Fibroblast of skin of back (primary cell): ENCODE measurements at places on chromosomes 11 and 22.

DNA sequence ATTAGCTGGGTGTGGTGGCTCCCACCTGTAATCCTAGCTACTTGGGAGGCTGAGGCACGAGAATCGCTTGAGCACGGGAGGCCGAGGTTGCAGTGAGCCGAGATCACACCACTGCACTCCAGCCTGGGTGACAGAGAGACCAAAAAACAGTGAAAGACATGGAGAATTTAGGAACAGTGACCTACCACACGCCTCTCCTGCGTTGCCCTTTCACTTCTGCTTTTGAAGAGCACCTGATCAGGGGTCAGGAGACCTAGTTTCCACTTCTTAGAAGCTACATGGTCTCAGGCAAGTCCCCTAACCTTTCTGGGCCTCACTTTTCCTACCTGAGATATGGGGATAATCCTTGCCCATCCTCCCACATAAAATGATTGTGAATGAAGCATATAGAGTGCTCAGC, 12.2 kb downstream of the SLC35C1 start:
- no peak for DNase-seq

- no peak for DNase-seq
Observed at GRCh38 chr11:71527576-71528210, 626 bp downstream of the KRTAP5-7 start.

GRCh38 chr22:28239941-28240340, 320.9 kb upstream of the PITPNB start:
- DNase-seq, result no peak

DNA sequence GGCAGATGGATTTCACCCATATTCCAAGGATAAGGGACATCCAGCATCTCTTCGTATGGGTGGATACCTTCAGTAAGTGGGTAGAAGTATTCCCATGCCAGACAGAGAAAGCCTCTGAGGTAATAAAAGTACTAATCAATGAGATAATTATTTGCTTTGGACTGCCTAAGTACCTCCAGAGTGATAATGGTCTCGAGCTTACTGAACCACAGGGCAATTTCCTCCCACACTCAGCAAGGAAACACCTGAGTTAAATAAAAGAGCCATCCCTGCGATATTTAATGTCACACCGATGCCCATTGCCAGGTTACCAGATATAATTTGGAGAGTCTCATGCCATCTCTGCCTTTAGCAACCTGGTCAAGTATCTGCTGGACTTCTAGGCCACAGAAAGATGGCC, 70.6 kb upstream of the MPEG1 start:
- no peak for DNase-seq

- DNase-seq, result no peak
Observed at GRCh38 chr11:106853850-106854401, 164.3 kb downstream of the GUCY1A2 start.

DNA sequence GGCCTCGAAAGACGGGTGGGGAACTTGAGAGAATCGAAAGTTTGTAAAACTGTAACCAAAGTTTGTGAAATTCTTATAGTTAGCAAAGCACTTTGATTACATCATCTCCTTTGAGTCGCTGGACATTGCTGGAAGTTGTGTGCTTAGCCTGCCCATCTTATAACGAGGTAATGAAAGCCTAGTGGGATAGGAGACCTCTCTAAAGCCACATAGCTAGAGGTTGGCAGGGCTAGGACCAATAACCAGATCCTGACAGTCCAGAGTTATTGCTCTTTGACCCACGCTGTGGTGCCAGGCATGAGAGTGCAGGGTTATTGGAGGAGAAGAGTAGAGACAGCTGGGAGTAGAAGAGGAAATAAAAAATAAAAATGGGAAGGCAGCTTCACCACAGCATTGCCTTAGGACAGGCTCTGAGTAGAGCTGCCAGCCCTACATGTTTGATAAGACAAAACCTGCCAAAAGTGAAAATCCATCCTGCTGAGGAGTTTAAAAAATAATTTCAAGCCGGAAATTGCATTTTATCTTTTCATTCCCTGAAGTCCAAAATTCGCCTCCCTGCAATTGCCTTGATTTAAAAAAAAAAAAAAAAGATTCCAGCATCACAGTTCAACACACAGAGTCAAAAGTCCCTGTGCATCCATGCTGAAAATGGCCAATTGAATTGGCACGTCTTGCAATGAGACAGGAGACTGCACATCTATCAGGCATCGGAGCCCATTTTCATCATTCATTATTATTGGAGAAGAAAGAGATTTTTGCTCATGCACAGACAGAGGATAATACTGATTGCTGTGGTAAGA, 225.5 kb upstream of the POU2AF2 start:
- no peak for DNase-seq

DNA sequence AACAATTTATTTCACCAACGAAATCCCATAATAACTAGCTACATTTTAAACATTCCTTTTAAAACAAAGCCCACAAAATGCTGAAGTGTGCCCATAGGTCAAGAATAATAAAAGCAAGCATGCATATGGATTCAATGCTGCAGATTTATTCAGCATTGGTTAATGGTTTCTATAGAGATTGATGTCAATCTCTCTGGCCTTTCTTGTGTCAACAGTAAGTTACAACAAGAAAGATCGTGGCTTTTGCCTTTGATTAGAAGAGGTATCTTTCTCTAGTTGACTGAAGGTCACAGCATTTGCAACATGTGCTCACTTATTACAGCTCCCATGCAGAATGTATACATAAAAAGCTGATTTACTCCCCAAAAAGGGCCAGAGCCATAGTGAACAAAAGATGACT, 1.4 kb upstream of the SOX6 start:
- no peak for DNase-seq

DNA sequence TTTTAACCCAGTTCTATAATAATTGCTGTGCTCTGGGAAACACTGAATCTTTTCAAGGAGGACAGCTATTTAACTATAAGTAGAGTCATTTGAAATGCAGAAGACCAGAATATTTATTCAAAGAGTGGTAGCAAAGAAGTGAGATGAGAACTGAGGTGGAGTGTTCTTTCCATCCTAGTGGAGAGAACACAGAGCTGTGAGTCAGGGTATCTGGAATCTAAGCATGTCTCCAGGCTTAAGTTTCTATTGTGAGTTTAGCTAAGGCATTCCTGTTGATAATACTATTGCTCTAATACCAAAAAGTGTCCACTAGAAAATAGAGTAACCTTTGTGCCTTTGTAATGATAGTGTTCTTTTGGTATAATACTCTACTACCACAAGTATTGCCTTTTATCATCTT, 32.4 kb downstream of the JAM3 start:
- peak; percentile 48 for DNase-seq

GRCh38 chr11:75602951-75603350, 40.9 kb downstream of the SERPINH1 start:
- peak; percentile 67 for DNase-seq

DNA sequence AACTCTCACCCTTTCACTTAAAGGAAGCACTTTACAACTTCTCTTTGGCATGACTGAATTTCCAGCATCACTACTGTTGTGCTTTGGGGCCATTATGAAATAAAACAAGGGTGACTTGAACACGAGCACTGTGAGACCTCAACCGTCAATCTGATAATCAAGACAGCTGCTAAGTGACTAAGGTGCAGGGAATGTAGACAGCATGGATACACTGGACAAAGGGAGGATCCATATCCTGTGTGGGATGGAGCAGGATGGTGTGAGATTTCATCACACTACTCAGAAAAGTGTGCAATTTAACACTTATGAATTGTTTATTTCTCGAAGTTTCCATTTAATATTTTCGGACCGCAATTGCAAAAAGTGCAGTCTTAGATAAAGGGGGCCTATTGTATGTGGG, 16.1 kb upstream of the EXPH5 start:
- DNase-seq, result peak; percentile 68

DNA sequence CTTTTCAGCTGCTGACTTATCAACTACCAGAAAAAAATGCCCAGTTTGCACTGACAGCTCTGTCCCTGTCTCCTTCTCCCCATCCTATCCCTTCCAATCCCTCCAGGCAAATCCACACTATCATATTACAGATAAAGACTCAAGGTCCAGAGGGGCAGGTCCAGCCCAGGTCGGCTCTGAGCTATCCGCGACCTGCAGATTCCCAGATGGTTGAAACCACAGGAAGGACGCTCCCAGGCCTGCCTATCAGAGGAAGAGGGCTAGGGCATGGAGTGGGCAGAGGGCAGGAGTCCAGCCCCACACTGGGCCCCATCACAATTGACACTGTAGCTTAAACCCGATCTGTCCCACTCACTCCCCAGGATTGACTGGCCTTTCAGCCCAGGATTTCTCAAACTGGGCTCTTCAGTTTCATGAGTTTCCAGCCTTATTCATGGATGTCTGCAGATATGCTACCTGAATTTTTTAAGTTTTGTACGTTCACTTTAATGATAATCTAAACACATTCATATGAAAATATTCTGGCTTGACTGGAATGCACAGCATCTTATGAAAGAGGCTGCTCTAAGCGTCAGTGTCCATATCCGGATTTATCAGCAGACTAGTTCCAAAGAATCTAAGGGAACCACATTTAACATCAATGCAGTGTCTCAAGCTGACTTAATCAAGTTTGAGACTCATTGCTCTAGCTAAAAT, 16.4 kb upstream of the FCHSD2 start:
- peak; percentile 70 for DNase-seq

- peak; percentile 4 for DNase-seq
Observed at GRCh38 chr11:104073950-104074705, 37.7 kb downstream of the DDI1 start.

- DNase-seq, result peak; percentile 84
Observed at GRCh38 chr11:9748361-9748970, 84.6 kb downstream of the SWAP70 start.

- no peak for DNase-seq
Observed at GRCh38 chr11:72243173-72244059, 560 bp downstream of the PHOX2A start.

DNA sequence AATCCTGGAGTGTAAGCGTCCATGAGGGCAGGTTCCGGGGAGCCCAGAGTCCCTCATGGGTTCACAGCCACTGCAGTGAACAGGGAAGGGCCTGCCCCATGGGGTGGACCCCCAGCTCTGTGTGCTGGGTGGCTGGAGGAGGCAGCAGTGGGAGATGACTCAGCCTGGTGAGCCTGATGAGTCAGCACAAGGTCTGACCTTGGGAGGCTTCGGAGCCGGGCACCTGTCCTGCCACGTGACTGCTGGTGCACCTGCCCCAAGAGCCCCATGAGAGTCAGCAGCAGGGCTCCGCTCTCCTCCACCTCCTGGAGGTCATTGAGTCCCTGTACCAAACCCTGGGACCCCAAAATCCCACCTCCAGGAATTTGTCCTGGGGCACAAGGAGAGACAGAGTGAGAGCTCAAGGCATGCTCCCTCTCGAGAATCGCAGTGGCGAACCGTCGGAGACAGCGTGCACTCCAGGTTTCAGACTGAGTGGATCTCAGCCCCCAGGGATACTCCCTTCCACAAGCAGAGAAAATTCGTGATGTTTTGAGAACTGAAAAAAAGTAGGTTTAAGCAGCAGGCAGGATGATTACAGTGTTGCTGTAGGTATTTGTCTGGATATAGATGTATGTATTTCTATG, 1221.7 kb downstream of the BRD1 start:
- DNase-seq, result peak; percentile 33

GRCh38 chr11:78415338-78415737, 2.3 kb downstream of the GAB2 start:
- DNase-seq, result no peak

DNA sequence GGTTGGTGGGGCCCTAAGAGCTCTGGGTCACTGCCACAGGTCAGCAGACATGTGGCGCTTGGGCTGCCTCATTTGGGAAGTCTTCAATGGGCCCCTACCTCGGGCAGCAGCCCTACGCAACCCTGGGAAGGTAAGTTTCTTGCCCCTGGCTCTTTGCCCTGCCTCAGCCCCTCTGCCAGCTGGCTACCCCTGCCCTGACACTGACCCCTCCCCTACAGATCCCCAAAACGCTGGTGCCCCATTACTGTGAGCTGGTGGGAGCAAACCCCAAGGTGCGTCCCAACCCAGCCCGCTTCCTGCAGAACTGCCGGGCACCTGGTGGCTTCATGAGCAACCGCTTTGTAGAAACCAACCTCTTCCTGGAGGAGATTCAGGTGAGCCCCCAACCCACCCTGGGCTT, 1.9 kb downstream of the SCYL1 start:
- DNase-seq, result no peak

DNA sequence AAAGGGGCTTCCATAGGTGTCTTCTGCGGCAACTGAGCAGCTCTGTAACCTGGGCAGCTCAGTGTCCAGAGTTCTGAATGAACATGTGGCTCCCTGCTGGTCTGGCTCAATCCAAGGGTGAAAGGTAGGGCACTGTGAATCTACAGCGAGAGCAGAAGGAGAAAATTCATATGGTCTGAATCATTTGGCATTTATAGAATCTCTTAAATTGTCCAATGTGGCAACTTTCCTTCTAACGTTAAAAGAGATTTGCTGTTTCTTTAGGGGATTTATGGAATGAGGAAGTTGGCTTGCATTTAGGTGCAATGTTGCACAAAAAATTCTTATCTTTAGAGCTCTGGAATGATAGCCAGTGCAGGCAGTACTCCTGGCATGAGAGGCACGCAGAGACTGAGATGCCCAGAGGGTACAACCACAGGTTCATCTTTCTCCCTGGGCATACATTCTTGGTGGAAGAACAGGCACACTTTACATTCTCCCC, 17.0 kb downstream of the ATXN10 start:
- peak; percentile 89 for DNase-seq

GRCh38 chr22:38353142-38353629, 36.0 kb upstream of the CSNK1E start:
- peak; percentile 44 for DNase-seq

DNA sequence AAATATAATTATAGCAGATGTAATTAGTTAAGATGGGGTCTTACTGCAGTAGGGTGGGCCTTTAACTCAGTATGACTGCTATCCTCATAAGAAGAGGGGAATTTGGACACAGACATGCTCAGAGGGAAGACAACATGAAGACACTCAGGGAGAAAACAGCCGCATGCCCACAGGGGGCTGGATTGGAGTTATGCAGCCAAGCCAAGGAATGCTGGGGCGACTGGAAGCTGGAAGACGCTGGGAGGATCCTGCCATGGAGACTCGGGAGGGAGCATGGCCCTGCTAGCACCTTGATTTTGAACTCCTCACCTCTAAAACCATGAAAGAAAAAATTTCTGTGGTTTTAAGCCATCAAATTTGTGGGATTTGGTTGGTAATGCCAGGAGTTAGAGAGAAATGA, 40.9 kb downstream of the PANX1 start:
- no peak for DNase-seq
